ENCODE measurements at places on chromosomes 7 and 10.

DNA sequence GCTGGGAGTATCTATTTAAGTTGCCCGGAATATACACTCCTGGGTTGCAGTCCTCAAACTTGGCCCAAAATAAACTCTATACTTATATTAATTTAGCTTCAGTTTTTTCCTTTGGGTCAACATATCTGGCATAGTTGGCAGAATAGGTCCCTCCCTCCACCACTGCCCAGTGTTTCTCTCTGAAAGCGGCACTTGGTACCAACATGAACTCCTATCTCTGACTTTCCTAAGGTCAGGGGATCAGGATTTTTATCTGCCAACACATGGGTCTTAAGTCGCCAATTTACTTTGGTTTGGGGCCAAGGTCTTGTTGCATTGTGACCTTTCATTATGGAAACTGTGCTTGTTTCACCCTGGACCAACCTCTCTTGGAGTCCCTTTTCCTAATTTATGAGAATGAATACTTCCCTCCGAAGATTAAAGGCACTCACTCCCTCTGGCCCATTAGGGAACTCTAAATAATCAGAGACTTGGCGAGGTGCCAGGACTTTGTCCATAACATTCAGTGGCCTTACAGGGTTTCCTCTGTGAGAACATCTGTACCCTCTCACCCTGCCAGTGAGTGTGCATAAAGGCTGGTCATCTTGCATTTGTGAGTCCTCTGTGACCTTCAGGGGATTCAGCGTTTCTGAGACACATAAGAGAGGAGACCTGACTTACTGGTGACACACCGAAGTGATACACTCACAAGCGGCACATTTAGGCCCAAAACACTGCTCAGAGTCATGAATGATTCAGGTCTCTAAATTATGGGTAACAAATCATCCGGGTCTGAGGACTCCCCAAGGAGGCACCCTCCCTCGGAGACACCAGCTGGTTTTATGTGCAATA, 19.7 kb upstream of the FKBP9 start:
- DNase-seq: no peak

DNA sequence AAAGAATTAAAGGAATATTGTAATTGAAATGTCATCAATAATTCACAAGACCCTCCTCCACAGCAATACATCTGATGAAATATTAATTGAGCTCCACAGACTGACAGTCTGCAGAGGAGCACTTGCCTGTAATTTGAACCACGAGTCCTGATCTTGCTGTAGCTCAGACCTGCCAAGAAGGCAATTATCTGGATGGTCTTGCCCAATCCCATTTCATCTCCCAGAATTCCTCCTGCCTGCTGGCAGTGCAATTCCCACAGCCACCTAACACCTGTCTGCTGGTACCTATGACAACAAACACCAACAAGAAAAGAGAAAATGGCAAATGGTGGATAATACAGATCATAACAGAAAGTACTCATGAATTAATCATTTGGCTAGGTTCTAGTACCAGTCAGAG, 38.5 kb downstream of the ERCC6 start:
- DNase-seq: no peak

DNA sequence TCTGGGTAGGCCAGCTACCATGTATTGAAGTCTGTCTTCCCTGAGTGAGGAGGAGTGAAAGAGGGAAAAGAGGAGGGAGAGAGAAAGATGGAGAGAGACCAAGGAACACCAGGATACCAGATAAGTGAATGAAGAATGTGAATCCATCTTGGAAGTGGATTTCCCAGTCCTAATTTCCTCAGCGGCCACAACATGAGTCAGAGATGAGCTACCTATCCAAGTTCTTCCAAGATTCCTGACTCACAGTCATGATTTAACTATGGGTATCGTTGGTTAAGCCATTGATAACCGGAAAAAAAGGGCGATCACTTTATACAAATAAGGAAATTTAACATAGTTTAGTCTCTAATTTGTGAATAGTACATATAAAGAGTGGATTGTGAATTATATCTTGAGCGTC, 561.8 kb downstream of the ATRNL1 start:
- DNase-seq: no peak

GRCh38 chr7:2732959-2733584, 45.1 kb downstream of the AMZ1 start:
- DNase-seq: no peak

- no peak for DNase-seq
Observed at GRCh38 chr10:80324086-80324485, 32.5 kb downstream of the DYDC1 start.

DNA sequence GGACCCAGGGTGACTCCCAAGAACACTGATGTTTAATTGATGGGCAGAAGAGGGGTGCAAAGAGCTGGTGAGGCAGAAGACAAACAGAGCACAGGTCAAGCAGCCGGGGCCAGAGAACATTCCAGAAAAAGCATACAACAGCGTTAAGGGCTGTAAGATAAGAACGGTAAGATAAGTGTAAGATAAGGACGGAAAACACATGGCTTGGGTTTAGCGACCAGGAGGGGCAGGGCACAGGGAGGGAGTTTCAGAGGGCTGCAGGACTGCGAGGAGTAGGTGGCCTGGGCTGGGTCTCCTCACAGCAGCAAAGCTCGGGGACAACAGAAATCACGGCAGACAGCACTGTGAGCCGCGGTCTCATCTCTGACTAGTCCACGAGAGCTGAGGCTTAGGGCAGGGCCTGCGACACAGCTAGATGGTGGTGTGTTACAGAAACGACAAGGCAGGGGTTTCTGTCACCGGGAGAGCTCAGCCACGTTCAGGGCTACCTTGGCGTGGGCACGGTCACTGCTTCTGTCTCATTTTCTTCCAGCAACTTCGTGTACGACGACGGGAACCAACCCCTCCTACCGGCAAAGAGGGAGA, 24.6 kb downstream of the BRI3 start:
- DNase-seq: peak; percentile 57

- DNase-seq: no peak
Observed at GRCh38 chr7:157795643-157796042, 458.8 kb downstream of the DNAJB6 start.

- DNase-seq: no peak
Observed at GRCh38 chr10:52801947-52802346, 29.4 kb upstream of the MBL2 start.

DNA sequence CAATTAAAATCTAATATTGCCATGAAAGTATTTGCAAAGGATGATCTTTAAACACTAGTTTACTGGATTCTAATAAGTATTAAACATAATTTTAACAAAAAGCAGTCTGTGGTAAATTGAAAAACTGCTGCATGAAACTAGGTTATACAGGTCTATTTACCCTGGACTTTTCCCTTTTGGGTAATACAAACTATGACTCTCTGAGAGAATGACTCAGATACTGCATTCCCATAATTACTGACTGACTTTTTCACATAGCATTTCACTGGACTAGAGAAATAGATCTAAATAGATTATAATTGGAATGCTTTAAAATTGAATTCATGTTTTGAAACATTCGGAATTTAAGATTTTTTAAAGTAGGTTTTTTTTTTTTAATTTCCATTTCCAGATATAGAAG, 395.7 kb downstream of the THSD7A start:
- no peak for DNase-seq

- DNase-seq: no peak
Observed at GRCh38 chr10:127092916-127093315, 103.5 kb downstream of the INSYN2A start.

DNA sequence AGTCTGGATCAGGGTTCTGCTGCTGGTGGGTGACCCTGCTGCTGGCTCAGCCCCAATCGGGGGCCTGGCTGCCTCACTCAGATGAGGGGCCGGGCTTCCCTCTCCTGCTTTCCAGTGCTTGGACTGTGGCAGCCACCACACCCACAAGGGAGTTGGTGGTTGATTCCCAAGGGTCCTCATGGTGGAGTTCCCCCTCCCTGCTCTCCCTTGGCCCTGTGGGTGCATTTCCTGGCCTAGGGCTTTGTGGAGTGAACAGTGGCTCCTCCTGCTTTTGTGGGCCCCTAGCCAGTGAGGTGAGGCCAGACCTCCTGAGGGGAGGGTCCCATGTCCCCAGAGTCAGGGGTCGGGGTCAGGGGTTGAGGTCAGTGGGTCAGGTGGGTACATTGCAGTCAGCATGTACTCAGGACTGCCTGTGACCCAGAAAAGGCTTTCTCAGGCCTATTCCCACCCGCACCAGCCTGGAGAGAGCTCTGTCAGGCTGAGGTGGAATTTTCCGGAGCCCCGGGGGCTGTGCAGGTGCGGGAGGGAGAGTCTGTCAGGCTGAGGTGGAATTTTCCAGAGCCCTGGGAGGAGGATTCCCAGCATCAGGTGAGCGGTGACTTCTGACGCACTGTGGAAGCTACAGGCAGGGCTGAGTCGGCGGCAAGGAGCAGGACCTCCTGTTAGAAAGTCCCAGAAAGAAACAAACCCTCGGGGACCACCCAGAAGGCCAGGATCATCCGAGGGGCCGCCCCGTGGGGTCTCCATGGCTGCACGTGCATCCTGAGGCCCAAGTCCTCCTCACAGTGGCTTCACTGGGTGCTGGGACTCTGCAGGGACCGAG, 94.4 kb upstream of the INSIG1 start:
- no peak for DNase-seq

DNA sequence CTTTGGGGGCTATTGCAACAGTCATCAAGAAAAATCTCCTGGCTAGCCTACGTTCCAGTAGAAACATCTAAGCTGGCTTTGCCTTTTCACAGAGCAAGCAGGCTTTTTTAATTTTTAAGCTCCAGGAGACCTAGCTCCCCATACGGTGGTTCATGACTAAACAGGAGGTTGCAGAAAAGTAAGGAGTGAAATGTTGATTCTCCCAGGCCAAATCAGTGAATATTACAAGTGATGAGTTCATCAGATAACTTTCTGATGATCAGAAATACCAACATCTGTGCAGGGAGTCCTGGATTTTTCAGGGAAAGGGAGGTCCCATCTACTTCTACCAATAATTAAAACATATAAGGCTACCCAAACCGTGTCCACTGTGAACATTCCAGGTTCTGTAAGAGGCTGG, 477.3 kb upstream of the CELF2 start:
- no peak for DNase-seq

GRCh38 chr7:78194611-78195010, 396.0 kb downstream of the PHTF2 start:
- DNase-seq: no peak

DNA sequence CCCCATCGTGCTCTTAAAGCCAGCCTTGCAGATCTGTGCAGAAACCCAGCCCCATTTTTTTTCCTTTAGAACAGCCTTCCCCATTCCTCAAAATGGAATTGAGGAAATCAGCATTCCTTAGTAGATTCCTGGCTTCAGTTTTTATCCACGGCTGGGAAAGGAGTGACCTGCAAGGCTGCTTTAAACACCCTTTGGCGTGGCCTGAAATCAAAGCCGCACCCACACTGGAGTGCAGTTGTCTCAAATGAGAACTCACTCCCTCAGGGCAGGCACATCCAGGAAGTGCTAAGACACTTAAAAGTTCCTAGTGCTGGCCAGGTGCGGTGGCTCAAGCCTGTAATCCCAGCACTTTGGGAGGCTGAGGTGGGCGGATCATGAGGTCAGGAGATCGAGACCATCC, 34.8 kb downstream of the HTR5A start:
- DNase-seq: no peak

DNA sequence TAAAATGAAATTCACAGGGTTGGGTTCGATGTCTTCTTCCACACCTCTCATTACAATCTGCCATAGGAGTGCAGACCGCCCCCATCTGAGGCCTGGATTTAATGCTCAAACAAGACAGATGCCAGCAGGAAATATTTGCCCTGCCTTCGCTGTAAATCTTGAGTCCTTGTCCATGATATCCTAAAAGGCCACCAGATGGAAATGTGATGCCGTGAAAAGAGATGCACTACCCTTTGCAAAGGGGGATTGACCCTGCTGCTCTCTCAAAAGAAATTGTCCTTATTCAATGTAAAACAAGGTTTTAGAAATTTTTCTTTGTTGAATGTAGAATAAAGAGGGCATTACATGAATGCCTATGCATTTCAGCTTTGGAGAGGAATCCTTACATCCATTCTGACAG, 37.5 kb downstream of the AGAP4 start:
- DNase-seq: peak; percentile 32

Measured in SK-N-DZ (cell line).